NCI-H345 (cell line): ENCODE measurements at places on chromosomes 4 and X.

GRCh38 chr4:79181190-79181589, 144.7 kb downstream of the NAA11 start:
- no peak for DNase-seq

GRCh38 chrX:25344161-25344936, 328.6 kb upstream of the ARX start:
- DNase-seq: peak; percentile 72

DNA sequence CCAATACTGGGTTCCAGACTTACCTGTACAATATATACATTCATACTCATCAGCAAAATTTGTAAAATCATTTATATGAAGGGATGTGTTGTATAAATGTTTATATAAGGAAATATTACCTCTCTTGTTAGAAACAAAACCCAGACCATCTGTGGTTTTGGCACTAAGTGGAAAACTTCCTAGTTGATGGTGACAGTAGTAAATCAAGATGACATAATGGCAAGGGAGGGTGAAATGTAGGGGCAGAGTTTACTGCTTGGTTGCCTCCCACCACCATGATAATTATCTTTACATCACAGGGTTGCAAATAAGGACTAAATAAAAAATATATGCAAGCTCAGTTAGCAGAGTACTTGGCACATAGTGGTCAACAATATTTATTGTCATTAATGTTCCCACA, 365.3 kb upstream of the TEX13C start:
- DNase-seq: no peak

DNA sequence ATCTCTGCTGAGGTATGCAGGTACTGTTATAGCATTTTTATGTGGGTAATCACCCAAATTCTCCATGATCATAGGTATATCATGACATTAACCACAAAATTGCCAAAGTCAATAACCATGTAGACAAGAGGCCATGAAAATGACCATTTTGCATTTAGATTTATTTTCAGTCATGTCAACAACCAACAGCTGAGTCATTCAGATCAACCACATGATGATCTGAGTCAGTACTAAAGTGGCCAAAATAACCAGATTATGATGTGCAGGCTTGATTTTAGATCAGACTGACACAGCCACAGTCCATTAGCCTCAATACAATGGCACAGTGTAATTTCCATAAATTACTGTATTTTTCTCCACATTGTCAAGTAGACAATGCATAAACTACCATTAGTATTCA, 240.5 kb downstream of the GRIA3 start:
- no peak for DNase-seq

GRCh38 chr4:184101711-184102110, 116.0 kb downstream of the ENPP6 start:
- DNase-seq: no peak

- DNase-seq: no peak
Measured at GRCh38 chr4:54493862-54494261, 163.9 kb upstream of the KIT start.

- DNase-seq: no peak
Measured at GRCh38 chr4:53208753-53209152, 157.1 kb downstream of the SCFD2 start.

DNA sequence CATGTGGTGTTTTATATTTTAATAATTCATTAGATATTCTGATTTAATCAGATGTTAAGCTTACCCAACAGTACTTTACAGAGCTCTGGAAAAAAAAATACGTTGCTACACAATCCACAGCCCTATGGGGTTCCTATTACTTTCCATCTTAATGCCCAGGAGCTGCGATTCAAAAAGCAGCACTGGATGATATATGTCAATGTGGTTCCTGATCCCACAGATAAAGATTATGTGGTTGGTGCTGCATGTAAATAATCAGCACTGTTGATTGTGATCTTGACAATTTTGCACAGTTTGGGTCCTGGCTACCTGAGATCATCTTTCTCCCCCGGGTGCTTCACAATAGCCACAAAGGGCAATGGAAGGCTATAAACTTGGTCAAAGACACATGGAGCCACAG, 72.7 kb upstream of the DCLK2 start:
- no peak for DNase-seq

GRCh38 chrX:153441981-153442380, 3.9 kb downstream of the TREX2 start:
- DNase-seq: no peak

DNA sequence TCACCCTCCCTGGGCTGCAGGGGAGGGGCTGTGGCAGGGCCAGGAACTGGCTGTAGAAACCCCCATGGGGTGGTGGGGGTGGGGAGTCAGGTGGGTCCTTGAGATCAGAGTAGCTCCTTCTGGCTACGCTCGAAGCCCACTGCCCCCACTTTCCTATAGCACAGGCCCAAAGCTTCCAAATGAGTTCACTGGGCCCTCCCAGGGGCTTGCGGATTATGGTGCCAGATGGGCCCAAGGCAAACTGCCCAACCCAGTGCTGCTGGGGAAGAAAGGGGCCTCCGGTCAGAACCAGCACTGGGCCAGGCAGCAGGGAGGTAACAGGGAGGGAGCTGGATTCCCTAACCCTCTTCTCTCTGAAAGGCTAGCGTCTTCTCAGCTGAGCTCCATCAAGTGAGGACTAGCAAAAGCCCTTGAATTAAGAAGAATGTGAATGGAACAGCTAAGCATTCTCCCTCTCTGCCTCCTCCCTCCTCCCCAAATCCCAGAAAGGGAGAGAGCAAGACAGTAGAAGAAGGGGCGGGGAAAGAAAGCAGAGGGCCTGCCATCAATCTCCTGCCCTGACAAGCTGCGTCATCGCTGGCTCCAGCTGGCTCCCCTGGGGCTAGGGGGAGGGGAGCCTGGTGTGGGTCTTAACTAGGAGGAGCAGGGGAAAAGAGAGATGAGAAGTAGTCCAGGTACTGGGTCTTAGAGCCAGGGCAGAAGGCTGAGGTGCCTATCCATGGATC, 34.7 kb downstream of the FRMPD3 start:
- DNase-seq: no peak

- no peak for DNase-seq
Measured at GRCh38 chrX:21955403-21956189, 15.1 kb downstream of the SMS start.

- no peak for DNase-seq
Measured at GRCh38 chr4:184933311-184933710, 85.0 kb upstream of the HELT start.

DNA sequence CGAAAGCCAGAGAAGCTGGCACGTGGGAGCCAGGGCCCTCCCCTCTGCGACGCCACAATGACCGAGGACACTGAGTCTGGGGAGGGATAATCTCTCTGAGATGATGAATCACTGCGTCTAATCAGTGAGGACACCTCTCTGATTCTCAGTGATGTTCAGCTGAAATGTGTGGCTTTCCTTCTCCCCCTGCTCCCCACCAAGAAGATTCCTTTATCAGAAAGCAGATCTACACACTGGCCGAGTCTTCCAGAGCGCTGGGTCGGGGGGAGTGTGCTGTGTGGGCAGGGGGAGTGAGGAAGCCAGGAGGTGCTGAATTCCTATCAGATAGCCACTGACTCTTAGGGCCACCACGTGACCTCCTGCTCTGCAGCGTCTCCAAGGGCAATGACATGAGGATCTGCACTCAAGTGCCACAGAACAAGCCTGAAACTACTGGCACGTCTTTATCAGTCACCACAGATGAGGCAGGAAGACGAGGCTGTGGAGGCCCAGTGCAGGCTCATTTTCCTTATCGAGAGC, 89.2 kb downstream of the GATB start:
- DNase-seq: no peak

DNA sequence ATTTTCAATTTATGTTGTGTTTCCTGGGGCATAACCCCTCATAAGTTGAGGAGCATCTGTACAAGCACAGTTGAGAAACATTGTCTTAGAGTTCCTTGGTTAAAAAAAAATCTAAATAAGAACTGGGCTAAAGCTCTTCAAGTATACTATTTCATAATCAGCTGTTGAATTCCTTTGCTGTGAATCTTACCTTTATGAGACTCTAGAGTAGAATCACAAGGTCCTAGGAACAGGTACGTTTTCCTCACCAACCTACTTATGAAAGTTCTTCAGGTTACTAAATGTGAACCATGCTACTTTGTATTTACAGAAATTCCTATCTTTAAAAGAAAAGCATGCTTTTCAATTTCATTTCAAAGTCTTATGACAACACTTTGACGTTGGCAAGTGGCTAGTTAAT, 20.9 kb upstream of the SOD3 start:
- no peak for DNase-seq

- no peak for DNase-seq
Measured at GRCh38 chr4:123120473-123120872, 198.1 kb upstream of the NUDT6 start.

DNA sequence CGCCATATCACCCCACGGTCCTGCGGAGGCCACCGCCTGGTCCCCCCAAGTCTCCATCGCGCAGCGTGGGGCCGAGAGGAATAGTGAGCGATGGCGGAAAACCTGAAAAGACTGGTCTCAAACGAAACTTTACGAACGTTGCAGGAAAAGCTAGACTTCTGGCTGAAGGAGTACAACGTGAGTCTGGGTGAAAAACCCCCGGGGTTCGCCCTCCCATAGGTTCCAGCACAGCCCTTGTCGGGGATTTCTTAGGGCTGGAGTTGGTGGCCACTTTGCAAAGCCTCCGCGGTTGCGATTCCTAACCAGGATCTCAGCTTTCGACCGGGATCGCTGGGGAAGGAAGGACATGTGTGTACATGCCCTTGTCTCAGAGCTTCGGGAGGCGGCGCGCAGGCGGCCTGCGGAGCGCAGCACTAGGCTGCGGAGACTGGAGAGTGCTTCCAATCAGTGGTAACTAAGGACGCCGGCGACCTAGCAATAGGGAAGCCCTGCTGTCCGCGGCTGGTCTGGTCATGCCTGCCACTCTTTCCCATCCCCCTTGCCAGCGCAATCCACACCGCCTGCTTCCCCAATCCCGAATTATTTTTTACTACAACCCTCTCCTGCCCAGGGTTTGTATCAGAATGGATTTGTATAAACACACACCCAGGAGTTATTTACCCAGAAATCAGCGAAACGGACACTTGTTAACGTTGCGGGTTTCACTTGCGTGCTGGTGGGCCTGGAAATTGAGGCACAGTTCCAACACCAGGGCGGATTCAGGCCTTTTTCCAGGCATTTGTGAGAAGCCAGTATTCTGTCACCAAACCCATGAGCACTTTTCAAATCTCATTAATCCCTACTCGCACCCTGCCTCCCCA, 741 bp downstream of the SPATA18 start:
- DNase-seq: peak; percentile 76

DNA sequence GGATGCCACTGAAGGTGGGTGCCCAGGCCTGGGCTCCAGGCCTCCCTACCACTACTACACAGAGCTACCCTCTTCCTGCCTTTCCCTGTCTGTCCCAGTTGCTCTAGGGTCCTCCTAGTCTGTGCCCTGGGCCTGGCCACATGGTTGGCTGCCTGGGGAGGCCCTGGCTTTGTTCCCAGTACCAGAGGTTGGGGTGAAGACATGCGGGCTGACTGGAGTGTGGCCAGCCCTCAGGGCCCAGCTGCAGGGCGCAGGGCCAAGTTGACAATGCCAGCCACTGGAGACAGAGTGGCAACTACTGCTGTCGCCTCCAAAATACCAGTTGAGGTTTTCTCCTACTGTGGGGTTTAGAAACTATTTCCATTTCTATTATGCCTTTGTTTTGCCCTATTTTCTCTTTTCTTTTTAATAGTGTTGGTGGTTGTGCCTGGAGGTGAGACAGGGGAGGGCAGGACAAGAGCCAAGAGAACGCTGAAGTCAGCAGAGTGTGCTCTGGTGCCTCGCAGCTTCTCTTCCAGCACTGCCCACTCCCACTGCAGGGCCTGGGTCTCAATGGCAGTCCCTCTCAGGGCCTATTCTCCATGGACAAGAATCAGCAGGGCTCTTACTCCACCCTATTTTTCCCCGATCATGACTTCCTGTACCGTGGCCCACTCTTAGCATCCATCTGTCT, 32.2 kb upstream of the XPNPEP2 start:
- peak; percentile 15 for DNase-seq

DNA sequence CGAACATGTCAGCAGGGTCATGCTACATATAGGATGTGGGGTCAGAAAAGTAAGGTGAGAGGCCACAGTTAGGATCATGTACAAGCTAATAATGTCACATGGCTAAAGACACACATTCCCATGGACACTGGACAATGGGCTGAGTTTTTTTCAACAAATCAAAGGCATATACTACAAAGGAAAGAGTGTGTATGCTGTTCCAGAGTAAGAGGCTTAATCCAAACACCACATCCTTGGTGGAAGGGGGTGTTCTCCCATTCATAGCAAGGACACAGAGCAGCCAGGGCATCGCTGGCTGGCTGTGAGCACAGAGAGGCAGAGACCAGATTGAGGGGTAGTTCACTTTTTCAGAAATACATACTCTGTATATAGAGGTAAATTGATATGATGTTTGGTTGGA, 131.7 kb downstream of the MGST2 start:
- DNase-seq: no peak

- no peak for DNase-seq
Measured at GRCh38 chr4:185729391-185729804, 82.6 kb downstream of the SORBS2 start.

DNA sequence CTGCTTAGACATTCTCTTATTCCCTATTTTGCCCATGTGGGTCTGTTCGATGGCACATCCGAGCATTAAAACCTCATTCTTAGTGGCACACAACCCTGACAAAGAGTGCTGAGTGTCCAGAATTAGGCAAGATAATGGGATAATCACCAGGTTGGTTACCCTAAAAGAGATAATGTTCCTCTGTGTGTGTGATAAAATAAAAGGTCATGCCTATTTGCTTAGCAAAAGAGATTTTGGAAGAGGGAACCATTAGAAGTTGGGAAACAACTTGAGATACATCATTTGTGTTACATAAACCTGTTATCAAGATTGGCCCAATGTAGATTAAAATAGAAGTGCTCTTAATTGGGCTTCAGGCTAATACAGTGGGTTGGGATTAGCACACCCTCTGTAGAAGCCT, 182.7 kb downstream of the NWD2 start:
- no peak for DNase-seq

DNA sequence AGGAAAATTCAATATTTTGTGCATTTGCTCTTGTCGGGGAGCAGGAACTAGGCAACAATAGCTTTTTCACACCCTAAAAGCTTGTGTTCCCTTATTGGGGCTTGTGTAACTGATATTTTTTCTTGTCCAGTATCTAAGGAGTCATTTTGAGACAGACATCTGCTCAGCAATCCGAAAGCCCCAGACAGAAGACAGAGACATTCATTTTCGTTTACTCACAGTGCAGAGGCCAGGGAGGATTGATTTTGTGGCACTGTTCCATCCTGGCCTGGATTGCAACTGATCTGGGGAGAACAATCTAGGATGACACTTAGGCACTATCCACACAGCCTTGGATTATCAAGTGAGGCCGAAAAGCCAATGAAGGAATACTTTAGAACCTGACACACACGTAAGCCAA, 27.4 kb upstream of the PLAC1 start:
- DNase-seq: no peak

- DNase-seq: no peak
Measured at GRCh38 chr4:6969826-6970800, 60.5 kb downstream of the TBC1D14 start.

DNA sequence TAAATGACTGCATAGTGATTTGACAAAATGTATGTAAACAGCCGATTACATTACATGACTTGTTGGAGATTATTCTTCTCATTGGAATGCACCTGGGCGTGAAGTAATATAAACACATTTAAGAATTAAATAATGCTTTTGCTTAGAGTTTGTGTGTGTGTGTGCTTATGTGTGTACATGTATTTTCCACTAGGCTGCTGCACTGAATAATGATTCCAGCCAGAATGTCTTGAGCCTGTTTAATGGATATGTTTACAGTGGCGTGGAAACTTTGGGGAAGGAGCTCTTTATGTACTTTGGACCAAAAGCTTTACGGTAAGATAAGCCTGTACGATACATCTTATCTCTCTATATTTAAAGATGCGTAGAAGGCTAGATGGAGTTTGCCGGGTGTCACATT, 12.6 kb downstream of the NEIL3 start:
- DNase-seq: no peak
